ENCODE measurements at places on chromosomes 6 and 20.

DNA sequence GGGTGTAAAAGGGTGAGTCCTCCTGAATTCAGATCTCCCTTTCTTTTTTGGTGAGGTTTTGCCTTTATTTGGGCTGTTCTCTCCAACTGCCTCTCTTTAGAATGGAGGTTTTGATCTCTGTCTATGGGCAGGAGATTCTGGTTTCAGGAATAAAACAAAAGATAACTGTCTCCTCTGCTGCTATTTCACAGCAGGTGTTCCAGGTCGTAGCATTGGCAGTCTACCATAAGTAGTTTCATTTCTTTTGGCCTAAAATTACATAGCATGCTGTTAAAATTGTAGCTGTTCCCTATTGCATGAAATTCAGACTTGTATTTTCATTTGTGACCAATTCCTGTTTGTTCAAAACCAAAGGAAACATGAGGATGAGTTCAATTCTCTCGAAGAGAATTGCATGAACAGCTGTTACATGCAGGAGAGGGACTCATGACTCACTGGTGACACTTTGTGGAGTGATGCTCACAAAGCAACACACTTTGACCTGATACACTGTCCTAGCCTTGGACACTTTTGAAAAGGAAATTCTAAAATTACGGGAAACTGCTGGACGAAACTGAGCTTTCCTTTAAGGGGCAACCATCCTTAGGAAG lies 76.8 kb upstream of the SIRPG start:
- DNase-seq = no peak

DNA sequence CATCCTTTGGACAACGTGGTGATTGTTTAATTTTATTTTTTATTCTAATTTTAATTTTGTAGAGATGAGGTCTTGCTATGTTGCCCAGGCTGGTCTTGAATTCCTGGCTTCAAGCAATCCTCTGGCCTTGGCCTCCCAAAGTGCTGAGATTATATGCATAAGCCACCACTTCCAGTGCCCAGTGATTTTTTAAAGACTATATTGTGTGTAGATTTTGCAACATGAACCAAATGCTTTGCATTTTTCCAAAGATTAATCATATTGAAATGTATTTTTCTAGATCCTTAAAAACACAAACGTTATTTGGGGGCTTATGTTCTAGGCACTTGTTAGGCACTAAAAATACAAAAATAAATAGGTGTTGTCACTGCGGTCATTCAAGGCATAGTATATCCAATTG lies 117.6 kb upstream of the CCN2 start:
- no peak for DNase-seq

DNA sequence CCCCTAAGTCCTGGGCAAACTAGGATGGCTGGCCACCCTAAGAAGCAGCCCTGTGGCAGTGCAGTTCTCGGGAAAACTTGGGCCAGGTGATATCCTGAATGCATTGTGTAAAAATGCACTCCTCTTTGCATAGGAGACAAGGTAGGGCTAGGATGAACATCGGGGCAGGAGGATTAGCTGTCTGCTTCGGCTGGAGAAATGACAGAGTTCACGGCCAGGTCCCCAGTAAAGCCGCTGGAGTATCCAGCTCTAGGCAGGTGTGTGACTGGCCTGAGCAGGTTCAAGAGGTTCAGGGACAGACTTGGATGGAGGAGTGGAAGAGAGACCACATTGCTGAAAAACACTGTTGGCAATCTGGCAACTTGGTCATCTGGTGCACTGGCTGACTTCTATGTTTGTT lies 26.4 kb downstream of the DTD1 start:
- no peak for DNase-seq

DNA sequence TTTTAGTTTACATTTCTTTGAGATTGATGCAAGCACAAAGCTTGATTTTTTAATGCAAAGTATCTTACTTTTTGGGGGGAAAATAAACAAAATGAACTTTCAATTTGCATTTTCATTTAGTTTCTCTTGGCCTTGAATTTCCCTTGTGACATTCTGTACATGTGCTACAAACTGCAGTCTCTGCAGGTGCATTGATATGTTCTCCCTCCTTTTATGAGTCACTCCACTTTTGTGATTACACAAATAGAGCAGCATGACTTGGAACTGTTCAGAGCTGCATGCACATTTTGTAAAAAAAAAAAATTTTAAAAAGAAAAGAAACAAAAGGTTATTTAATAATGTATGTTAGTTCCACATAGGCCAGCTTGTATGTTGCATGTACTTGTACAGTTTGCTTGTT lies 220.0 kb upstream of the KCNQ5 start:
- no peak for DNase-seq

GRCh38 chr6:107668743-107669474 lies 155.2 kb downstream of the SCML4 start:
- DNase-seq = no peak

DNA sequence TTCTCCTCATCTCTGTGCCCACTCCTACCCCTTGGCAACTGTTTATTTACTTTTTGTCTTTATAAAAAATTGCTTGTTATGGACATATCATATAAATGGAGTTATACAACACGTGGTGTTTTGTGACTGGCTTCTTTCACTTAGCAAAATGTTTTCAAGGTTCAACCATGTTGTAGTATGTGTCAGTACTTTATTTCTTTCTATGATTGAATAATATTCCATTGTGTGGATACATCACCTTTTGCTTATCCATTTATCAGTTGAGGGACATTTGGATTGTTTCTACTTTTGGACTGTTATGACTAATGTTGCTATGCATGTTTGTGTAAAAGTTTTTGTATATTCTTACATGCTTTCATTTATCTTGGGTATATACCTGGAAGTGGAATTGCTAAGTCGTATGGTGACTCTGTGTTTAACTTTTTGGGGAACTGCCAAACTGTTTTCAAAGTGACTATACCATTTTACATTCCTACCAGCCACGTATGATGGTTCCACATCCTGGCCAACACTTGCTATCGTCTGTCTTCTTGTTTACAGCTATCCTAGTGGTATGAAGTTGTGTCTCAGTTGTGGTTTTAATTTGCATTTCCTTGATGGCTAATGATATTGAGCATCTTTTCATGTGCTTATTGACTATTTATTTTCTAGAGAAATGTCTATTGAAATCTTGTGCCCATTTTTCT lies 84.4 kb downstream of the SLX4IP start:
- no peak for DNase-seq

DNA sequence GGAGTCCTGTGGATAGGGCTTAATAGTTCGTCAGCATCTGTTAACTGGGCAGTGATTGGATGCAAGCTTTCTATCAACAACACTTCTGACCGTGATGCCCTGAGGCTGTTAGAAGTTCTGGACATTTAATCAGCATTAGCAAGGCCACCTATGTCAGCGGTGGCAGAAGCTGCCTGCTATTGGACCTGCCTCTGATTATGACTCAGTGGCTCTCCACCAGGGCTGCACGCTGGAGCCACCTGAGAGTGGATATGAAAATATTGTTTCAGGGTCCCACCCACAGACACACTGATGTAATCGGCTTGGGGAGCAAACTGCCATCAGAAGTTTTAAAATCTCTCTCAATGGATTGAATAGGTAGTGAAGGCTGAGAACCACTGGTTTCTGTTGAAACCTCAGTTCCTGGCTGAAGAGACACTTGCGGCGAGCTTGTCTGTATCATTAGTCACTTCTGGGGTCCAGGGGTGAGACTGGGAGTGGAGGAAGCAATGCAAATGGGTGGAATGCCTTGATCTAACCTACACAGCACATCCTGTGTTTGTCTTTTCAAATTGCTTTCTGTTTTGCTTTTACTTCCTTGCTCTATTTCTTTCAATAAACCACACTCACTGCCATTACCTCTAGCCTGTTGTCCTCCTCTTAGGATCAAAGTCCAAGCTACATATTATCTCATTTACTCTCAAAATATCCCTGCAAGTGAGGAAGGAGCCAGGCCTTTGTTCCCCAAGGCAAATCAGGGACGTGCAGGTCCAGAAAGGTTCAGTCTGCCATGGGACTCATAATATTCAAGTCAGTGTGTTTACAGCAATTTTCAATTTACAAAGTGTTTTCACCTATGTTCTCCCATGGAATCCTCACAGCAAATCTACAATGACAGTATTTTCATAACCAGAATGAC lies 4.2 kb downstream of the CLIC5 start:
- DNase-seq = peak; percentile 26

DNA sequence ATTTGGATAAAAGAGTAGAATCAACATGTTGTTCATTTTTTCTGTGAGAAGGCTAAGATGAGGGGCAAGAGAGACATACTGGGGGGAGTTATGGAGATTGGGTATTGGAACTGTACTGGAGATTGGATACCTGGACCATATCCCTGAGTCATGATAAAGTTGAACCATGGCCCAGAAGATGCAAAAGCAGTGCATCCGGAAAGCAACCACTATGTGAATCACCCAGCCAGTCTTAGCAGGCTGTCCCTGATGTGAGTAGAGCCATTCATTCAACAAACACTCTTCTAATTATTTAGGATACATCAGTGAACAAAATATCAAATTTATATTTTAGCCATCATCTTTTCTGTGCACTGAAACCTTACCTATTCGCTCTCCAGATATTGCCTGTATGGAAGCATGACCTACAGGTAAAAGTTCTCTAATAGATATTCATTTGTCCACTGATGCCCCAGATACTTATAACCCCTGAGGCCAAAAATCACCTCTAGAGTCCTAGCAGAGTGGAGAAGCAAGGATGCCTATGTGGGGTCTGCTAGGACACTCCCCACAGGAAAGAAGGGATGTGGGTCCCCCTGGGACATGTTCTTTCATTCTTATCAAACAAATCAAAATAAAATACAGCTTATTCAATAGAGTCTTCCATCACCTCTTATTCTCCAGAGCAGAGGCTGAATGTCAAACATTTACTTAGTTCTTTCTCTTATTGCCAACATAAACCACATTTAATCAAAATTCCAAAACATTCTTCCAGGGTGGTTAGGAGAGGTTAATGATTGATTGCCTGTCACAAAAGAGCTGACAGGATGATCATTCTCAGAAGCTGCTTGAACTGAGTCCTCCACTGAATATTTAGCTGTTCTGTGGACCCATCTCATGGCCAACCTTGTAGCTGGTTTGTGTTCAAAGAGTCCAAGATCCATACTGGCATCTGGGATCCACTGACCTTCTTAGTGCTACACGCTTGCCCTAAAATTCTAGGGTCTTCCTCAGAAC lies 37.0 kb upstream of the PKHD1 start:
- no peak for DNase-seq

DNA sequence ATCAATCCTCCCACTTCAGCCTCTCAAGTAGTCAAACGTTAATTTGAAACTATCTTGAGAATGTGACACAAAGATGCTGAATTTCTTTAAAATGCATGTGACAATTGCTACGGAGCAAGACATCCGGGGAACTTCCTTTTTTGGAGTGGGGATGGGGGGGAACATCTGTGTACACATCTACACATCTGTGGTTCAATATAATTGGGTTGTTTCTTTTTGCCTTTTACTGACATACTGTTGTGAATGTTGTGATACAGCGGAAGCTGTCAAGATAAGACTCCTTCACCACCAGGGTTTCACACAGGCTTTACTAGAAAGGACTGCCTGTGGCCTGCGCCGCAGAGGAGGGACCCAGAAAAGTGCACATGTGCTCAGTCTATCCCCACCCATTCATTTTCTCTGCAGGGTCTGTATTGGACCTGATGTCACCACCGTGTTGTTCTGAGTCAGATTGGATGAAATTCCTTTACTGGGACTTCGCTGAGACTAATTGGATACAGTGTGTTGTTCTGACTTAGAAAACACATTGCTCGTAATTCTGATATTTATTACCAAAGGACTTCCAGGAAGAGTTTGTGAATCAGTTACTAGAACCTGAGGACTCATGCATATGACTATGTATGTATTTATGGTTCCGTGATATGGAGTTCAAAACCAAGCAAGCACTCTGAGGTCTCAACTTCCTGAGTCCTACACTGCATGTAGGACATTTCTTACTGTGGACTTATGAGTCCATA lies 98.7 kb upstream of the SGK1 start:
- DNase-seq = no peak

DNA sequence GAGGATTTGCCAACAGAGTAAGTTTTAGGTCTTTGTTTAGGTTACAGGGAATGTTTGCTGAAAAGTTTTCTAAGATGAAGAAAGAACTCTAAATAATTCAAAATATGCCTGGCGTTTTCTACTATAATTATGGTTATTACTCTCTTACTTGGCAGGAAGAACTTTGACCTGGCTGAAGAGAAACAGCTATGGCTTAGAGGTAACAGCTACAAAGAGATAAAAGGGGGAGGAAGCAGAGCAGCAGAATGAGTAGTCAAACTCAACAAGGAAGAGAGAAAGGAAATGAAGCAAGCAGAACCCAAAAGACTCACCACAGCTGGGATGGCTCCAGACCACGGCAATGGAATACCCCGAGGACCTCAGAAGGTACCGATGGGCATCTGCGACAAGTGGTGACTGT lies 95.6 kb downstream of the KIF16B start:
- DNase-seq = no peak

DNA sequence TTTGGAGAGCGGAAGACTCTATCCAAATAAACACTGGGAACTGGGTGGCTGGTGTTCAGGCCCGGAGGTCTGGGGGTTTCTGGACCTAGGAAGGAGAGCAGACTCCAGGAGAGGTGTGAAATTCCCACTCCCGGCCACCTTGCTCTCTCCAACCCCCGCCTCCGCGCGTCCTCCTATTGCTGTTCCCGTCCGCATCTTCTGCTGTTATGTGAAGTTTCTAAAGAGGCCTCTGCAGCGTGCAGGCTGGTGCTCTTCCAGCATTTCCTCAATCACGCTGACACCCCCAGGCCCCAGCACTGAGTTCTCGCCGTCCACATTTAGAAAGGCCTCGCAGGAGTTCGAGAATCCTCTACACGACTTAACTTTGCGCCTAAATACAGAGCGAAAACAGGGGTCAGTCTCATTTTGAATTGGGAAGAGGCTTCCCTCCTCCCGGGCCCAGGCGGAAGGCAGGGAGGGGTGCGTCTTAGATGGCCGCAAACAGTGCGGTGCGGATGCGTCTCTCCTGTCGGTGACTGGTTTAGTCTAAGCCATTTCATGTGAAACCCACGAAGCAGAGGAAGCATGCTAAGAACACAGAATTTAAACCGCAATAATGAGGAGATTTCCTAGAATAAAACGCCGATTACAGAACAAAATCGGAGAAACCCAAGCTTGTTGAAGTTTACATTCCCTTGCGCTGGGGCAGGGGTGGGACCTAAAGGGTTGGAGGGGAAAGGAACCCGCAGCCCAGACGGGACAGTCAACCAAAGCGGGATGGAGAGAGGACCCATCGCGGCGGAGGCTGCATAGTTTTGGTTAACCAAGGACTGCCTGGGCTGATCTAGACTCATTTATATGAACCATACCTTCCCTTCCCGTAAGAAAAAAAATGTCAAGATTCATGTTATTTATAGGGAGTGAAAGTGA lies 4.0 kb upstream of the FOXF2 start:
- DNase-seq = no peak

- DNase-seq = no peak
Measured at GRCh38 chr6:4055420-4056041, 23.4 kb downstream of the FAM217A start.

- DNase-seq = no peak
Measured at GRCh38 chr20:7710440-7710839, 229.8 kb downstream of the HAO1 start.

Measured in stimulated activated CD8-positive, alpha-beta memory T cell treated with anti-CD3 and anti-CD28 coated beads, Interleukin-2, amount 100 ng/mL, for 1 hour (primary cell).